ENCODE measurements at places on chromosomes 6 and 20. TPM values are rescaled to one million over a fixed set of nuclear protein-coding genes. Genes with fewer than 3 reads are reported as not detected.

- DNase-seq, result no peak
Measured at GRCh38 chr6:18562726-18563125, 175.6 kb downstream of the RNF144B start.

DNA sequence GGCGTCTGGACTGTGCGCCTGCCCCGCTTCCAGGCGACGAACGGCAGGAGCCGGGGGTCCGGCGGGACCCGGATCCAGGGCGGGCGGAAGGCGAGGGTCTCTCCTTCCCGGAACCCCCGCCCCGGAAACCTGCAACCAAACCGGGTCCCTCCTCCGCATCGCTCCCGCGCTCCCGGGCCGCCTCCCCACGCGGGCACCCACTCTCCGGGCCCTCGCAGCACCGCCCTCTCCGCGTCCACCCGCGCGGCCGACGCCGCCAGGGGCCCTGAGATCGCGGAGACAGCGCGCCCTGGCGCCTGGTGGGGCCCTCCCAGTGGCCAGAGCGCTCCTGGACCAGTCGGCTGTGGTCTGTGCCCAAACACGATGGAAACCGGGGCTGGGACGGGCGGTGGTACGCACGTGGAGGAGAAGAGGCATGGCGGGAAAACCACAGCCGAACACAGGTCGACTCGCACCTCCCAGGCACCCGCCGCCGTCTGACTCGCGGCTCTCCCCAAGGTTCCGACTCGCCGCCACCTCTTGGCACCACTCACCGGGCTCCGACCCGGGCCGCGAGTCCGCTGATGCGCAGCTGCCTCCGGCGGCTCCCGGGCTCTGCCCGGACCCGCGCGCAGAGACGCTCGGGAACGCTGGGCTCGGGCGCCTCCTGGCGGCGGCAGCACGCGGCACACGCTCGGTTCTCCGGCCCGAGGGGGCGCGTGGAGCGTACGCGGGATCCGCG, 7.9 kb downstream of the NKX2-2 start:
- DNase-seq, result peak; percentile 63

GRCh38 chr6:35945650-35946025, 24.7 kb upstream of the SRPK1 start:
- no peak for DNase-seq

DNA sequence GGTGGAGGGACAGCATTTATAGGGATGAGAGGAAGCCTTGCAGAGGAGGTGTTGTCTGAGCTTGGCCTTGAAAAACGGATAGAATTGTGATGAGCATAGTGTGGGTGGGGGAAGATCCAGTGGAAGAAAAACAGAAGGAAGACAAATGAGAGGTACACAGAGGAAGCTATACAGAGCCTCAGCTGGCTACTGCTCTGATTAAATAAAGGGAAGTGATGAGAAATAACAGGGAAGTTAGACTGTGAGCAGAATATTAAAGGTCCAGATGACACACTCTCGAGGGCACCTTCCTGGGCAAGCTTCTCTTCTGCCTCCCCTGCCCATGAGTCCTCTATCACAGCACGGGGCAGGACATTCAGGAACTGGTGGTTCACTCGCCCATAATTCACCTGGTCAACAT, 182.3 kb downstream of the KIF16B start:
- DNase-seq, result no peak

DNA sequence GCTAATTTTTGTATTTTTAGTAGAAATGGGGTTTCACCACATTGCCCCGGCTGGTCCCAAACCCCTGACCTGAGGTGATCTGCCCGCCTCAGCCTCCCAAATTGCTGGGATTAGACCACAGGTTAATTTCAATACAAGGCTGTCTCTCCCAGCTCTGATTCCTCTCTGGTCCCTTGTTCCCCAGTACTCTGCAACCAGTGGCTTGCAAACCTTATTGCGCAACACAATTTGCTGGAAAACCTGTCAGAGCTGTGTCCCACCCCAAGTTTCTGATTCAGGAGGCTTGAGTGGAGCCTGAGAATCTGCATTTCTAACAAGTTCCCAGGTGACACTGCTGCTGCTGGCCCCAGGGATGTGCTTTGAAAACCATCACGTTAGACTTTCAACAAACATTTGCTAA, 96.2 kb upstream of the SRSF6 start:
- no peak for DNase-seq

Gene SH3BGRL2
- total RNA-seq, result 158 TPM

Gene TP53RK
- 7.8 TPM for total RNA-seq
